ENCODE measurements at places on chromosomes 16 and 17.

GRCh38 chr17:60442271-60443173 lies 20.2 kb downstream of the CHCT1 start:
- DNase-seq, result no peak

DNA sequence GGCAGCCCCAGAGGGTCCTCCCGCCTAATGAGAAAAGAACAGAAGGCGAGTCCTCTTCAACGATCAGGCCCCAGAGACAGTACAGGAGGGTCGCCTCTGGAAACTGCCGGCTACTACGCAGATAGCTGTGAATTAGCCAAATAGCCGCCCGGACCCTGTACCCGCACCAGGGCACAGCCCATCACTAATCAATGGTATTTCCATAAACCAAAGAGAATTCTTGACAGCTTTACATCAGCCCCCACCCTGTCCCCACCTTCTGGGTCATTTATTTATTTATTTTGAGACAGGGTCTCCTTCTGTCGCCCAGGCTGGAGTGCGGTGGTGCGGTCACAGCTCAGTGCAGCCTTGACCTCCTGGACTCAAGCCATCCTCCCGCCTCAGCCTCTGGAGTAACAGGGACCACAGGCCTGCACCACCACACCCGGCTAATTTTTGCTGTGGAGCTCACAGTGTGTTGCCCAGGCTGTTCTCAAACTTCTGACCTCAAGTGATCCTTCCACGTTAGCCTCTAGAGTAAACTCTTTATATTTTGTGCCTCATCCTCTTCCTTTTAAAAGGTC lies 805 bp upstream of the CLCN7 start:
- DNase-seq, result no peak

GRCh38 chr17:73478768-73479424 lies 165.3 kb downstream of the SDK2 start:
- DNase-seq, result no peak

- no peak for DNase-seq
These were observed 20.4 kb downstream of the KCNJ16 start for GRCh38 chr17:70095455-70095854.

DNA sequence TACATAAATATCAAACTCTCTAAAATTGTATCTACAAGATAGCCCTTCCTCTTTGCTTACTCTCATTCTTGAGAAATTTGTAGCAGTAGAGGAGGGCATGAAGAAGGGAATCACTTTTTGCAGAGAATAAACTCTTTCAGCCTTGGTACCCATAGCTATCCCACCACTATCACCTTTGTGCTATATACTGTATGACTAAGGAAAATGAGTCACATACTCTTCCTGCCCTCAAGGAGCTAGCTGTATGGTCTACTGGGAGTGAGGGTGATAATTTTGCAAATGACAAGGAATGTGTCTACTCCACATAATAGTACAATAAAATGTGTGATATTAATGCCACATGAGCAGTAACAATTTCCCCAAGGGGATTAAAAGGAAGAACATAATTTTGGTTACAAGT lies 184.6 kb upstream of the WSB1 start:
- DNase-seq, result no peak

DNA sequence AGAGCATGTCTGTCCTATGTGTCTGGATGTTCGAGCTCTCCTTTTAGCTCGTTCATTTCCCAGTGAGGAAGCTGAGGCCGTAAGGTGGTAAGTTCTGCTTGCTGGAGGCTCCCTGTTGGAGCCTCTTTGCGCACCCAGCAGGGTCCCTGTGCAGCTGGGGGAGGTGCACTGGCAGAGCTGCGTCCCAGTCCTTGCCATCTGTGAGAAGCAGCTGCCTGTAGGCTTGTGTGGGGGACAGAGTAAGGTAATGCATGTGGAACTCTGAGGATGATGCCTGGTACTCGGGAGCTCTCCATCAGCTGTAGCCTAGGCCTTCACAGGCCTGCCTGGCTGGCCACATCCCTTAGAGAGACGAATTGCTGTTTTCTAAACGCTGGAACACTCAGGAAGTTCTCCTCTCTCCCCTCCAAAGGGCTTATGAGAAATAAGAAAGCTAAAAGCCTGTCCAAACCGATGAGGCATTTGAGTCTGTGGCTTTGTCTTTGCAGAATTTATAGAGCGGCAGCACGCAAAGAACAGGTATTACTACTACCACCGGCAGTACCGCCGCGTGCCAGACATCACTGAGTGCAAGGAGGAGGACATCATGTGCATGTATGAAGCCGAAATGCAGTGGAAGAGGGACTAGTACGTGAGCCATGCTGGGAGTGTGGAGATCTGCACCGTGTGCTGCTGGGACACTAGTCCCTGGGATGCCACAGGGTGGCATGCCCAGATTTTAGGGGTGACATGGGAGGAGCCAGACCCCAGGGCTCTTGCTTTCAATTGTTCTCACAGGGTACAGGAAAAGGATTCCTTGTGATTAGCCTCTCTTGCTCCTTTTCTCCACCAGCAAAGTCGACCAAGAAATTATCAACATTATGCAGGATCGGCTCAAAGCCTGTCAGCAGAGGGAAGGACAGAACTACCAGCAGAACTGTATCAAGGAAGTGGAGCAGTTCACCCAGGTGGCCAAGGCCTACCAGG lies 1.6 kb downstream of the NDUFB10 start:
- DNase-seq, result peak; percentile 52

- no peak for DNase-seq
These were observed 10.1 kb upstream of the MSI2 start for GRCh38 chr17:57246257-57246656.

DNA sequence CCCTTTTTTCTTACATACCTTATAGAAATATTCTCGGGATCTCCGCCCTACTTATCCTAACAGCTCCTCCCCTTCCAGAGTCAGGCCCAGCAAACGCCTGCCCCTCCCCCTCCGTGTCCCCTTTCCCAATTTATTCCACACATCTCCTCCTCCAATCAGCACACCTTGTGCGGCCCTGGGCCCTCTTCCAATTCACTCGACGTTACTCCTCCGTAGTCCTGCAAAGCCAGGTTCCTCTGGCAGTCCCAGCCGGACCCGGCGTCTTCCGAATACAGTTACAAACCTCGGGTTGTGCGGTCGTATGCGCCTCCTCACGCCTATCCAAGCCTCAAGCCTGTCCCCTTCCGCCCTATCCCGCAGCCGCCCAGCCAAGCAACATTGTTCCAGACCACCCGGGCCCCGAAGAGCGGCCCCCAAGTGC lies 677 bp downstream of the CBX1 start:
- DNase-seq, result peak; percentile 46

GRCh38 chr17:44840936-44841335 lies 6.7 kb upstream of the HIGD1B start:
- DNase-seq, result no peak

DNA sequence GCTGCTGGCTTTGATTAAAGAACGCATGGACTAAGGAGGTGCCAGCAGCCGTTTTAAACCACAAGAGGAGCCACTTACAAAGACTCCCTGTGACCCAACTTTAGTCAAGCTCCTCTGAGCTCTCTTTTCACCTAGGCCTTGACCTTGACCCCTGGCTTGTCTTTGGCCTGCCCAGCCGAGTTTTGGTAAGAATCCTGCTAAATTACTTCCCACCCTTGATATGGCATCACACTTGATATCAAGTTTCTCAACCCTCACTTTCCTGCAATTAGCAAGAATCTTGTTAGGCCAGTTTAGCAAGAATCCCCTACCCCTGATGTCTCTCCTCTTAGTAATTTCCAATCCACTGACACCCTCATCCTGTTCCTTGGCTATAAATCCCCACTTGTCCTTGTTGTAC lies 232.8 kb upstream of the SALL1 start:
- no peak for DNase-seq

DNA sequence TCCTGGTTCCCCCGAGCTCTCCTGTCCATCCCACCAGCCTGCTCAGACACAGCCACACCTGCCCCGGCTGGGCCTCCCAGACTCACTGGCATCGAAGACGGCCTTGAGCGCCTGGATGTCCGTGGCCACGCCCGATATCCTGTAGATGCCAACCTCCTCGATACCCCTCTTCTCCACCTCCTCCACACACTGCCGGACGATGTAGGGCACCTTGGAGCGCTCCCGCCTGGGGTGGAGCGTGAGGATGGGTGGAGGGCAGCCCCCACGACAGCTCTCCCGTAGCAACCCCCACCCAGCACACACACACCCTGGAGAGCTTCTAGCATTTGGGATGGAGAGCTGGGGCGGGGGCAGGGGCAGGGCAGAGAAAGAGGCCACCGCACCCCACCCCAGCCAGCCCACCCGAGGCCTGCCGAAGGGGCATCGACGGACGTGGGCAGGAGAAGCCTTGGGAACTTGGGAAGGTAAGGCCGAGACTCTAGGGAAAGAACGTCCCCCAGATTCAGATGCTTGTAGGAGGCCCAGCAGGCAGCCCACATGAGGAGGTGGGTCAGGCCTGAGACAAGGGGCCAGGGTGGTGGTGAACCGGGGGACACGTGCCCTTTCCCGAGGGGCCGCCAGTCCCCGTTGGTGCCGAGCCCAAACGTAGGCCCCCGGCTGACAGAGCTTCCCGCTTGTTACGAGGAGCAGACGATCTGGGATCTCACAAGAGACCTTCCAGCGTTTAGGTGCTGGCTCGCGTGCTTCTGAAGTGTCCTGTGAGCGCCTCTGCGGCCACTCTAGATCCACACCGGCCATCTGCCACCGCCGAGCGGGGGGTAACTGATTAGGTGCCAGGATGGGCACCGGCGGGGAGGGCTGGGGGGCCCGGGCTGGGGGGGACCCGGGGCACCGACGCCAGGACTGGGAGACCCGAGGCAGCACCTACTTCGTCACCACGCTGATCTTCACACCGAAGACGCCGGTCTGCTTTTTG lies 15.1 kb downstream of the TIMM22 start:
- no peak for DNase-seq

DNA sequence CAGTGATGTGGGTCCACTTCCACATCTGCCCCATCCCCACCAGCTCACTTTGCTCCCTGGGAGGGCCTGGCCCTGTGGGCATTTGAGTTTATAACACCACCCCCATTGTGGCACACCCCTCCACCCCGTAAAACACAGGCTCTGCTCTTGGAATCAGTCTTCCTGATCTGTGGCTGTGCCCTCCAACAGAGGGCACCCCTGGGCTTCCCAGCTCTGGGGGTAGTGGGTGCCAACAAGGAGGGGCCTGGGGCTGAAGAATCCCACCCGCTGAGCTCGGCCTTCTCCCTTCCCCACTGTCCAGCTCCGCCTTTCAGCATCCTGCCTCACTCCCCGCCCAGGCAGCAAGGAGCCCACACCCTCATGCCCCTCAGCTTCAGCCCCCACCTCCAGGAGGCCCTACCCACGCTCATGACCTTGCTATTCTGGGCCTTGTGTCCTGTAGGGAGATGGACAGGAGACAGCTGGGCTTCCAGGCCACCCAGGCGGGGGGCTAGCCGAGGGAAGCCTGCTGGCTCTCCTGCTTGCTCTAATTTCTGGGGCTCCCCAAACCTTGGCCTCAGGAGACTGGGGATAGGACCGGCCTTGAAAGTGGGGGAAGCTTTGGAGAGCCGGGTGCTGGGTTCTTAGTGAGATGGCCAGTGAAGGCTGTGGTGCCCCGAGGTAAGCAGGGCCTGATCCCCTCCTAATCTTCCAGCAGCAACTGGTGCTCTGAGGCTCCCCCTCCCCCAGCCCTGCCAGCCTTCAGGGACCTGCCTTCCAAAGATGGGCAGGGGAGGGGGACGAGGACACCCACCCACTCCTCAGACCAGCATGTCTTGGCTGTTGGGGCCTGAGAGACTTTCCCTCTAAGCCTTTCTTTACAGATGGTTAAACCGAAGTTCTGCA lies 2.9 kb upstream of the ATP2A1 start:
- DNase-seq, result no peak

DNA sequence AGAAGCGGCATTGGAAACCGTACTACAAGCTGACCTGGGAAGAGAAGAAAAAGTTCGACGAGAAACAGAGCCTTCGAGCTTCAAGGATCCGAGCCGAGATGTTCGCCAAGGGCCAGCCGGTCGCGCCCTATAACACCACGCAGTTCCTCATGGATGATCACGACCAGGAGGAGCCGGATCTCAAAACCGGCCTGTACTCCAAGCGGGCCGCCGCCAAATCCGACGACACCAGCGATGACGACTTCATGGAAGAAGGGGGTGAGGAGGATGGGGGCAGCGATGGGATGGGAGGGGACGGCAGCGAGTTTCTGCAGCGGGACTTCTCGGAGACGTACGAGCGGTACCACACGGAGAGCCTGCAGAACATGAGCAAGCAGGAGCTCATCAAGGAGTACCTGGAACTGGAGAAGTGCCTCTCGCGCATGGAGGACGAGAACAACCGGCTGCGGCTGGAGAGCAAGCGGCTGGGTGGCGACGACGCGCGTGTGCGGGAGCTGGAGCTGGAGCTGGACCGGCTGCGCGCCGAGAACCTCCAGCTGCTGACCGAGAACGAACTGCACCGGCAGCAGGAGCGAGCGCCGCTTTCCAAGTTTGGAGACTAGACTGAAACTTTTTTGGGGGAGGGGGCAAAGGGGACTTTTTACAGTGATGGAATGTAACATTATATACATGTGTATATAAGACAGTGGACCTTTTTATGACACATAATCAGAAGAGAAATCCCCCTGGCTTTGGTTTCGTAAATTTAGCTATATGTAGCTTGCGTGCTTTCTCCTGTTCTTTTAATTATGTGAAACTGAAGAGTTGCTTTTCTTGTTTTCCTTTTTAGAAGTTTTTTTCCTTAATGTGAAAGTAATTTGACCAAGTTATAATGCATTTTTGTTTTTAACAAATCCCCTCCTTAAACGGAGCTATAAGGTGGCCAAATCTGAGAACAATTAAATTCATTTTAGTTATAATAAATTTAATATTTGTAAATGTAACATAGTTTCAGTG lies 1.7 kb downstream of the HEXIM1 start:
- DNase-seq, result peak; percentile 42

DNA sequence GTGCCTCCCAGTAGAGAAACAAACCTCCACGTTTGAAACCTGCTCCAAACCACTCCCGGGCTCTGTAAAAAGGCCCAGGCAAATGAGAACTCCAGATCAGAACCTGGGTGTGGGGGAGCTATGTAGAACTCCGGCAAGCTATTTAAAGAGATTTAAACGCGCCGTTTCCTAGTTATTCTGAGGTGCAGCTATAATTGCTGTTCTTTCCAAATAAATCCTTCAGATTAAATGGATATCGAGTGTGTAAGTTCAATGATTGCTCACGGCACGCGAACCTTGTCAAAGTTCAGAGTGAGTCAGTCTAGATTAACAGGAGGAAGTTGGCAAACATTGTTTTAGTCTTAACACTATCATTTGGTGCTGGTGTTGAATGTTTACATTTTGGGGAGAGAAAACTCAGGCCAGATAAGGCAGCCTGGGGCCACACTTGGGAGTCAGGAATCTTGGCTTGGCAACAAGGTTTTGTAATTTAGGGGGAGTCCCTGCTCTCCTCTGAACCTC lies 92.9 kb upstream of the SALL1 start:
- DNase-seq, result no peak

DNA sequence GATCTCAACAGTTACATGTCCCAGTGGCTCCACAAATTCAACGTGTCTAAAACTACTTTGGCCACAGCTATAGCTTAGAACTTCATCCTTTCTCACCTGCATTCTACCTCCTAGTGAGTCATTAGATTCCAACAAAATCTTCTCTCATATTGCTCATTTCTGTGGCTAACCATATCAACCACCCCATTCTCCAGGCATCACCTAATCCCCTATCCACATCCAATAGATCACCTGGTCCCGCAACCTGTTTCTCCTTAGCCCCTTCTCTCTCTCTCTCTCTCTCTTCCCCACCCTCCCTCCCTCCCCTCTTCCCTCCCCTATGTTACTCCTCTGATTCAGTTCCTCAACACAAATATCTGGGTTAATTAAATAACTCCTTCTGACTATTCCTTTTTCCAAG lies 64.6 kb downstream of the ANKFN1 start:
- no peak for DNase-seq

- no peak for DNase-seq
These were observed 2.4 kb downstream of the SPSB3 start for GRCh38 chr16:1779741-1780676.

GRCh38 chr16:3691761-3692160 lies 25.6 kb downstream of the TRAP1 start:
- no peak for DNase-seq
